ENCODE measurements at places on chromosomes 12 and 14.

- no peak for DNase-seq
These were observed 1.8 kb downstream of the GALNT9 start for GRCh38 chr12:132327336-132328171.

DNA sequence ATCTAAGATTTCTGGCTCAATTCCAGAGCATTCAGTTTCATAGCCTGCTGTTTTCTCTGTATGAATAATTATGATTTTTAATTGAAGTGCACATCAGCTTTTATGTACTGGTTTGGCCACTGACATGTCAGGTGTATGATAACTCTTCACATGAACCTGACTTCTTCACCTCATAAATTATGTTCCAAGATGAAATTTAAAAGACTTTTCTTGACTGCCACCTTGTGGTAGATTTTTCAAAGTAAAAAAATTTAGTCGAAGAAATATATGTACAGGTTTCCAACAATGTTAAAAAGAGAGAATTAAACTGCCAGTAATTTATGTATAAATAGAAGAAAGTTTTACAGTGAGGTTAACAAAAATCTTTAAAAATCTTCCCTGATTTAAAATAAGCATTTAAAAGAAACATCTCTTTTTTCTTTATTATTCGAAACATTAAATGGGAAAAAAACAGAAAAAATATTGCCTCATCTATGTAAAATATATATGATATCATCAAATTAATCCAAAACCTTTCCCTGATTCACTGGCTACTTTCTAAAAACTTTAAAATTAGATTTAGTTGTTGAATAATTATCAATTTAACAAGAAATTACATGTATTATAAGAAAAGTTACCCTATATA lies 124.9 kb upstream of the ATXN7L3B start:
- DNase-seq: peak; percentile 2

DNA sequence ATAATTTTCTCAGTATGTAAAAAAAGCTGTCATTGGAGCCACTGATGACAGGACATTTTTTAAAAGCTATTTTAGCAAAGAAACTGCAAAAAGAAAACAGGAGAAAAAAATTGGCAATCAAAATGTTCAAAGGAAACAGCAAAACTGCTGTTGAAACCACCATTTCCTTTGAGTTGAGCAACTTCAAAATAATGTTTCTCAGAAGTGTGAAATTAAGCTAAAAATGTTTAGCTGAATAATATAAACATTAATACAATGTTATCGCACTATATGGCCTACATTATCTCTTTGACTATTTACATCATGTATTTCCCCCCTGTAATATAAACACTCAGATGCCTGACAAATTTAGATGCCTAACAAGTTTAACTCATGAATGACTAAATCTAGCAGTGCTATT lies 23.4 kb upstream of the GLIPR1 start:
- no peak for DNase-seq

DNA sequence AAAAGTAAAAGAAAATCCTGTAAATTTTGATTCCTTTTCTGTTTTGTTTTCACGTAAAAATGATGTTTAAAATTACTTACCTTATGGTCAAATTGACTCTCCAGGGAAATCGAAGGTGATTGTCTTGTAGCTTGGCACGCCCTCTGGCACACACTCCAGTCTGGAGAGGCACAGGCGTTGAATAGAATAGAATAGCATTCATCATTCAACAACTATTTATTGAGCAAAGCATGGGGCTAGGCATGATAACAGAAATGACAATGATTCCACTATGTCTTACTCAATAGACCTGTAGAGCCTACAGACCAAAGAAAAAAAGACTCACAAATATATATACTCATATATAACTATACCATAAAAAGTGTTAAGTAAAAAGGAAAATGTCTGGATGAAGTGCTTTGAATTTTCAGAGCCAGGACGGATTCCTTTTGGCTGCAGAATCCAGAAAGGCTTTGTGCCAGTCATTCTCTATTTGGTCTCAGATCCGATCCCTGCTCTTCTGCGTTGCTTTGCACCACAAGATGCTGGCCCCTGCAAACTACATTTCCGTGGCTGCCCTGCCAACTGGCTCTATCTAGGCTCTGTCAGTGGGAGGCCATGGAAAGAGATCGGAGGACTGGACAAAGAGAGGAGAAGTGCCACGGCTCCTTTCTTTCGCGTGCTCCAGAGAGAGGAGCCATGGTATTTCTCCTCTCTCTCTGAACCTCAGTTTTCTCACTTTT lies 231.8 kb downstream of the CRADD start:
- no peak for DNase-seq

DNA sequence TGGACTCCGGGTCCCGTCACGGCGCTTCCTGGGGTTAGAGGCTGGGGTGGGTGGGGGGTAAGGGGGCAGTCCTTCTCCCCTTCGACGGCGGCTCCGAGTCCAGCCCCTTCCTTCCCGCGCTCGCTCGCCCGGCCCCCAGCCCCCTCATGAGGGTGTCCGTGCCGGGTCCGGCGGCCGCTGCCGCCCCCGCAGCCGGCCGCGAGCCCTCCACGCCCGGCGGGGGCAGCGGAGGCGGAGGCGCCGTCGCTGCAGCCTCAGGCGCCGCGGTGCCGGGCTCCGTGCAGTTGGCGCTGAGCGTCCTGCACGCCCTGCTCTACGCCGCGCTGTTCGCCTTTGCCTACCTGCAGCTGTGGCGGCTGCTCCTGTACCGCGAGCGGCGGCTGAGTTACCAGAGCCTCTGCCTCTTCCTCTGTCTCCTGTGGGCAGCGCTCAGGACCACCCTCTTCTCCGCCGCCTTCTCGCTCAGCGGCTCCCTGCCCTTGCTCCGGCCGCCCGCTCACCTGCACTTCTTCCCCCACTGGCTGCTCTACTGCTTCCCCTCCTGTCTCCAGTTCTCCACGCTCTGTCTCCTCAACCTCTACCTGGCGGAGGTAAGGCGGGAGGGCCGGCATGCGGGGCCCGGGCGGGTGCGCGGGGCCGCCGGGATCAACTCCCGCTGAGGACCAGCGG lies 500 bp downstream of the GPR137C start:
- DNase-seq: no peak

DNA sequence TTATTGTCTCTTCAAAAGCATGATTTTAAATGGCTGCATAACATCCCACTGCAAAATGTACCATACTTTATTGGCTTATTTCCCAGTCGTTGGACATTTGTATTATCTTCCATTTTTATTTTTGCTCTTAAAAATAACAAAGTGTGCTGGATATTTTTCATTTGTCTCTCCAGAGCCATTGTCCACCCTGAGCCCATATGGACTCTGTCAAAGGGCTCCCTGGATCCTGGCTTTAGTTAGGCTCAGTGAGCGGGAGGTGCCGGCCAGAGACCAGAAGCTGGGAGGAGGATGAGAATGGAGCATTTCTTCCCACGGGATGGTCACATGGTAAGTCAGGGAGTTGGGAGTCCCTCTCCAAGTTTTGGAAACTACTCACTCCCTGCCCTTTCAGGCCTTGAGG lies 296.9 kb downstream of the NUAK1 start:
- no peak for DNase-seq

DNA sequence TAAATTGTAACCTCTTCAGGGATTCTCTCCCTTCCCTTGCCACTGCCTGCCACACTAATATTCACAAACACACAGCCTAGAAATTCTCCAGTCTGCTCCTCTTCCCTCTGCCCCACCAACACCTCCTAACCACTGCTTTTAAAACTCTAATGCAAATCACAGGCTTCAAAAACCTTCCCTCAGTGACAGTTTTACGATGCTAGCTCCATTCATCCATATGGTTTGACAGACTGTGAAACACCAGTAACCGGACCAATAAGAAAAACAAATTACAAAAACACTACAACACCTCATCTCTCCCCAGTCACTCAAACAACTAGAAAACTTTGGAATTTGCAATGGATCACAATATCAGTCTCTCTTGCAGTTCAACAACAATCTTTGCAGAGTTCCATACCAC lies 5.7 kb downstream of the DPF3 start:
- peak; percentile 71 for DNase-seq

DNA sequence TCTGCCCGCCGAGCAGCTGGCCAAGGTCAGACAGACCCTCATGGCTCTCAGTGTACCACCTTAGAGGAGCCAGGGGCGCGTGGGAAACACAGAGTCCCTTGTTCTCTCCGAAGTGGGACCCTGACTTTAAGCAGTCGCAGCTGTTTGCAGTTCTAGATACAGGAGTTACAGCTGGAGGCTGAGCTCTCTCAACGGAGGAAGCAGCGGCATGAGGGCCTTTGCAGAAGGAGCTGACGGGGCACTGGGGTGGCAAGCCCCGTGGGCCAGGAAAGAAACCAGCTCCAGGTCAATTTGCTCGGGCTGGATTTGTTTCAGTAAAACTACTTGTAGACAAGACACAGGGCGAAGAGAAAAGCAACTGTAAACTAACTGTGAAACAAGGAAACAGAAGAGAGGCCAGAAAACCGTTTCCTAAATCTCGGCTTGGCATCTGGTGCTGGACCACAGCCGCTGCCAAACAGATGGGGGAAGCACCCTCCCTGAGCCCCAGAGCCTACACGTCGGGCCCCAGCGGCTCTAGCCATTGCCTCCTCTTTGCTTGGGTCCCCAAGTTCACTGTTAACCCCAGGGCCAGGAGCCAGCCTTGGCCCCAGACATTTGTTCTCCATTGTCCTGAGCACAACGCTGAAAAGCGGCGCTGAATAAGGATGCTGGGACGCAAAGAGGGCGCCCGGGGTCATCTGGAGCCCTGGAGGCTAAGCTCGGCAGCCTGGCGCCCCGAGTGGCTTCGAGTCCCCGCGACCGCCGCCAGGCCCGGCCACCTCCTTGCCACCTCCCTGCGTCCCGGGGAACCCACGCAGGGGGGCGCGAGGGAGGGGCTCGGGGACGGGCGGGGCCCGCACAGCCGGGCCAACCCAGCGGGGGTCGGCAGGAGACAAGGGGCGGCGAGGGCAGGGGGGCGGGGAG lies 914 bp upstream of the PACS2 start:
- DNase-seq: peak; percentile 67

DNA sequence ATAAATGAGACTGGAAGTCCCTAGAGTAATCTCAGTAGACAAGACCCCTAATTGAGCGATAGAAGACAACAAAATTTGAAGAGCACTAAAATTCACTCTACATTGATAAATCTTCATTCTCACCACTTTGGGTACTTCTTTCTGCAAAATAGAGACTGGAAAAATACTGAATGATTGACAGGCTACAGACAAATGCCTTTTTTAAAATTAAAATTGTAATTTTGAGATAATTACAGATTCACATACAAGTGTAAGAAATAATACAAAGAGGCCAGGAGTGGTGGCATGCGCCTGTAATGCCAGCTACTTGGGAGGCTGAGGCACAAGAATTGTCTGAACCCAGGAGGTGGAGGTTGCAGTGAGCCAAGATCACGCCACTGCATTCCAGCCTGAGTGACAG lies 4.5 kb upstream of the CORO1C start:
- no peak for DNase-seq
